Calu3 (cell line): ENCODE measurements at places on chromosomes 11 and 22.

- no peak for DNase-seq
These were observed 263.3 kb upstream of the SYN3 start for GRCh38 chr22:33321466-33321865.

GRCh38 chr22:24827296-24827695 lies 21.3 kb downstream of the SGSM1 start:
- peak; percentile 37 for DNase-seq

- DNase-seq: no peak
These were observed 29.1 kb upstream of the RFPL3 start for GRCh38 chr22:32328306-32329201.

- no peak for DNase-seq
These were observed 23.1 kb upstream of the ANO5 start for GRCh38 chr11:22169833-22170232.

DNA sequence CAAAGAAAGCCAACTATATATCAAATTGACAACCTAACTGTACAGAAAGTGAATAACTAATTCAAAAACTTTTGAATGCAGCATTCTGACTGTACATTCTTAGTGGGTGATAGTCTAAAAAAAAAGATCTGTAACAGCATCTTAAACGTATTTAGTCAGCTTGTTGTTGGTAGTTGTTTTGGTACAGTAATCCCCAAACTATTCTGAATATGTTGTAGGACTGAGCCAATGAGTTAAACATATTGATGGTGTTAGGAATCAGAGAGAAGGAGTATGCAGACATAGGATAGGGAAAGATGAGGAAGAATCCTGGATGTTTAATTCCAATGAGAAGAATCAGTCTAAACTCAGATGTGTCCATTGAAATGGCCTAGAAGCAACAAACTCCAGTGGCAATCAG lies 41.9 kb upstream of the KIRREL3 start:
- no peak for DNase-seq

DNA sequence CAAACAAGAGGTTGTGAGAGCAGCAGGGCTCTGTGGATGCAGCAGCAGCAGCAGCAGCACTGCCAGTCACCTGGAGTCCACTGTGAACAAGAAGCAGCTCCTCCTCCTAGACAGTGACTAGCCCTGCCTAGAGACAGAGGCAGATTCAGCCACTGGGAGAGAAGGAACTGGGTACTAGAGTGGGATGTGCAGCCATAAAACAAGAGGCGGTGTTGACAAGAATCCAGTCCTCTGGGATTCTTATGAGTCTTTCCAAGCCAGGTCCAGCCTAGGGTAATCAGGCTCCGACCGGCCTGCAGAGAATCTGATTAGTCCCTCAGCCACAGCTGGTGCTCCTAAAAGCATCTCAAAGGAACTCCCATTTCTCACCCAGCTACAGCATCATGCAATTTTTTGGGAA lies 83.9 kb upstream of the USP47 start:
- DNase-seq: no peak

- DNase-seq: no peak
These were observed 3.0 kb downstream of the YWHAH start for GRCh38 chr22:31947296-31947695.

DNA sequence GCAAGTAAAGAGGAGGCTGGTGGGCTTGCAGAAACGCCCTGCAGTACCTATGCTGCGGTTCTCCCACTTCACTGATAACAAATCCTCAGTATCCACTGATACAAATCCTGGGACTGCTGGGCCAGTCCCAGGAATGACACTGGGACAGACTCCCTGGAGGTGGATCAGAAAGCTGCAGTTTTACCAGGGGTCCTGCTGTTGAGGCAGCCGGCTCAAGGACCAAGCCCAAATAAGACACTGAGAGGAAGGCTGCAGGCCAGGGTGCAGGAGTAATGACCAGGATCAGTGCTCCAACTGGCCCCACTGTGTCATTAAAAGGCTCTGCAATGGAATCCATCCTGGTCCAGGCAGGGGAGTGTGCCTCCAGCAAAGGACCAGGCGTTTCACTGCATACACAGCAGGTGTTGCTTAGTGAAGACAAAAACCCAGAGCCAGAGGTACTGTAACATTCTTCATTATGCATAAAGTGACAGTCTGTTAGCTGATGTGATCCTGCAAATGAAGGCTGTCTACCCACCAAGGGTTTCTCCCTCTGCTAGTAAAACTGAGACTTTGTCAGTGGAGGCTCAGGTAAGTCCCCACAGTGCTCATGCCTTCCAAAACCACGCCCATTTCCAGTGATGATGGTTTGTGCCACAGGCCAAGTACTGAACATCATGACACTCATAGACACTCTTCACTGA lies 1.4 kb upstream of the C22orf39 start:
- DNase-seq: no peak
